ENCODE measurements at places on chromosomes 6 and 20.

GRCh38 chr6:37512400-37513011 lies 12.8 kb upstream of the CCDC167 start:
- H3K36me3 ChIP-seq: no peaks in the 10 kb centered on the region
- H3K4me1 ChIP-seq: peaks cover 63% of the 10 kb centered on the region
- no peaks in the 10 kb centered on the region for H3K27me3 ChIP-seq
- no peak for DNase-seq
- H3K27ac ChIP-seq: peak overlapping the region; percentile 97

- H3K4me3 ChIP-seq: peak overlapping the region; percentile 52
- no peaks in the 10 kb centered on the region for H3K27me3 ChIP-seq
- H3K36me3 ChIP-seq: no peaks in the 10 kb centered on the region
- DNase-seq: no peak
- peak overlapping the region; percentile 42 for H3K27ac ChIP-seq
- no peaks in the 10 kb centered on the region for H3K4me1 ChIP-seq
These were observed 26.5 kb upstream of the BTBD3 start for GRCh38 chr20:11891077-11891775.

GRCh38 chr6:90610301-90610750 lies 23.5 kb upstream of the MAP3K7 start:
- H3K27ac ChIP-seq: no peak overlapping the region
- peaks cover 5% of the 10 kb centered on the region for H3K27me3 ChIP-seq
- peaks cover 4% of the 10 kb centered on the region for H3K4me1 ChIP-seq
- H3K36me3 ChIP-seq: no peaks in the 10 kb centered on the region

- no peaks in the 10 kb centered on the region for H3K4me1 ChIP-seq
- H3K27me3 ChIP-seq: no peaks in the 10 kb centered on the region
- H3K27ac ChIP-seq: no peak overlapping the region
These were observed 92.5 kb downstream of the SPTLC3 start for GRCh38 chr20:13101276-13101675.

GRCh38 chr6:129267028-129267427 lies 384.1 kb downstream of the LAMA2 start:
- H3K4me3 ChIP-seq: no peak overlapping the region
- H3K27ac ChIP-seq: no peak overlapping the region
- no peaks in the 10 kb centered on the region for H3K27me3 ChIP-seq
- DNase-seq: no peak

DNA sequence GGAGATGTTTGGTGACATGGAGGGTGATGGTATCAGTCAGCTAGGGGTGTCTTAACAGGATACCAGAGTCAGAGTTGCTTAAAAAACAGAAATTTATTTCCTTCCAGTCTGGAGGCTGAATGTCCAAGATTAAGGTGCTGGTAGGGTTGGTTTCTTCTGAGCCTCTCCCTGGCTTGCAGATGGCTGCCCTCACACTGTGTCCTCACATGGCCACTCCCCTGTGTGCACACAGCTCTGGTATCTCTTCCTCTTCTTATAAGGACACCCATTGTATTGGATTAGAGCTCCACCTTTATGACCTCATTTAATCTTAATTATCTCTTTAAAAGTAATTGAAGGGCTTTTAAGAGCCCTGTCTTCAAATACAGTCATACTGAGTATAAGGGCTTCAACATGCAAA lies 431.8 kb upstream of the MMS22L start:
- H3K27me3 ChIP-seq: no peaks in the 10 kb centered on the region
- no peak overlapping the region for H3K4me3 ChIP-seq
- no peak for DNase-seq
- no peak overlapping the region for H3K27ac ChIP-seq
- H3K36me3 ChIP-seq: no peaks in the 10 kb centered on the region
- no peaks in the 10 kb centered on the region for H3K4me1 ChIP-seq

GRCh38 chr6:44126320-44127149 lies 717 bp downstream of the MRPL14 start:
- peak overlapping the region; percentile 71 for H3K4me3 ChIP-seq
- peak overlapping the region; percentile 97 for H3K27ac ChIP-seq

GRCh38 chr20:43262341-43262740 lies 72.6 kb upstream of the PTPRT start:
- no peak overlapping the region for H3K27ac ChIP-seq
- H3K4me1 ChIP-seq: no peaks in the 10 kb centered on the region
- no peak for DNase-seq

Measured in naive thymus-derived CD4-positive, alpha-beta T cell (primary cell).